A549 treated with ZK216348 at 1 μM for 4 hours (cell line): ENCODE measurements at places on chromosomes 13 and 19. TPM values are rescaled to one million over a fixed set of nuclear protein-coding genes. Genes with fewer than 3 reads are reported as not detected.

Gene ZNF600
- total RNA-seq, result 0.07 to 0.34 TPM (median 0.22 TPM) in 4 of 5 replicates, not detected in the other

Gene BEST2
- total RNA-seq, result 0.47 to 0.85 TPM (median 0.62 TPM) in 5 replicates

Gene KLF2
- total RNA-seq, result 13.1 to 35.2 TPM (median 30.6 TPM) in 5 replicates

Gene BRSK1
- 3.2 to 5.1 TPM (median 4.6 TPM) in 5 replicates for total RNA-seq

Gene ADGRE3
- not detected in 5 replicates for total RNA-seq

Gene HS6ST3
- not detected in 5 replicates for total RNA-seq

Gene FPR1
- total RNA-seq, result 0.08 to 0.14 TPM (median 0.08 TPM) in 3 of 5 replicates, not detected in the others

Gene NOTCH3
- 6.2 to 16.3 TPM (median 13.3 TPM) in 5 replicates for total RNA-seq

Gene POGLUT2
- 4.9 to 7.3 TPM (median 7.1 TPM) in 5 replicates for total RNA-seq

Gene PRR20D
- not detected in 5 replicates for total RNA-seq

Gene NFIX
- 2.2 to 4.9 TPM (median 4.5 TPM) in 5 replicates for total RNA-seq

Gene TMC4
- total RNA-seq, result 1.5 to 2.8 TPM (median 1.6 TPM) in 5 replicates

Gene AMER2
- not detected in 5 replicates for total RNA-seq

Gene SLC25A41
- 0.11 to 0.23 TPM (median 0.15 TPM) in 4 of 5 replicates, not detected in the other for total RNA-seq

Gene C3
- total RNA-seq, result 38.5 to 59.5 TPM (median 46.6 TPM) in 5 replicates

Gene SBNO2
- total RNA-seq, result 20.2 to 45.2 TPM (median 43.8 TPM) in 5 replicates

Gene ZNF234
- total RNA-seq, result 1.6 to 3.0 TPM (median 2.6 TPM) in 5 replicates

Gene PRTN3
- 0.24 to 0.64 TPM (median 0.34 TPM) in 3 of 5 replicates, not detected in the others for total RNA-seq

Gene LILRB1
- 0.07 TPM in 1 of 5 replicates, not detected in the others for total RNA-seq

Gene IGFL2
- total RNA-seq, result 0.50 to 1.3 TPM (median 0.73 TPM) in 5 replicates

Gene TMEM238
- total RNA-seq, result 2.3 to 14.6 TPM (median 11.3 TPM) in 5 replicates

Gene PDX1
- 0.05 to 0.09 TPM in 2 of 5 replicates, not detected in the others for total RNA-seq

Gene LILRA5
- total RNA-seq, result not detected in 5 replicates

Gene NLRP5
- not detected in 5 replicates for total RNA-seq

Gene GAPDHS
- total RNA-seq, result not detected in 5 replicates

Gene KCNN4
- 37.9 to 63.2 TPM (median 55.9 TPM) in 5 replicates for total RNA-seq
